ENCODE measurements at places on chromosomes 1 and 21.

DNA sequence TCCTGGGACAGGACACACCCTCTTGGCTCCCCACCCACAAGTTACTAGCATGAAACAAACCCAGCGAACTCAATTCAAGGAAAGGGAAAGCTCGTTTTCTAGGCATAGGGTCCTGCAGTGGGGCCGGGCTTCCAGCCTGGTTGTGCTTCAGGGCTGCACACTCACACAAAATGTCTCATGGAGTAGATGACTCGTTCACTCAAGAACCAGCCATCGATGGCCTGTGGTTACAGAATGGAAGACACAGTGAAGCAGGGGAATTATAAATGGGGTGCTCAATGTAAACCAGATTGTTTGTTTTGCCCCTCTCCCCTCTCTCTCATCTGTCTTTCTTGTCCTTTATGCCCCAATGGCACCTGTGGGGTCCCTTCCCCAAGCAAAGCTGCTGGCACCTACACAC is 56.0 kb upstream of the COX20 start:
- no peak for DNase-seq

DNA sequence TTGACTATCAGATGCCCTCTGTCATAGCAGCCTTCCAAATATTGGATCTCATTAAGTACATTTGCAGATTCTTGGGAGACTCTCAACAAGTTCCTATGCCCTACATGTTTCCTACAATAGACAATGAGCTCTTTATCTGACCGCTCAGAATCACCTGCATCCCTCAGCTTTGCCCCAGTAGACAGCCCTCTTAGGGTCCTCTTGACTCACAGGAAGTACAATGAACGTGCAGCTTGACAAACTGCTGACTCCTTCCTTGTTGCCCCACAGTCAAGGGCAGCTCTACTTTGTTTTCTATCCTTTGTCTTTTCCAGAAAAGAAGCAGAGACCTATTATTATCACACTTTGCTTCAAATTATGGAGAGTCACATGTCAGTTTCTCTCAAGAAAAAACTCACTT is 27.6 kb downstream of the SLC44A5 start:
- DNase-seq = no peak

DNA sequence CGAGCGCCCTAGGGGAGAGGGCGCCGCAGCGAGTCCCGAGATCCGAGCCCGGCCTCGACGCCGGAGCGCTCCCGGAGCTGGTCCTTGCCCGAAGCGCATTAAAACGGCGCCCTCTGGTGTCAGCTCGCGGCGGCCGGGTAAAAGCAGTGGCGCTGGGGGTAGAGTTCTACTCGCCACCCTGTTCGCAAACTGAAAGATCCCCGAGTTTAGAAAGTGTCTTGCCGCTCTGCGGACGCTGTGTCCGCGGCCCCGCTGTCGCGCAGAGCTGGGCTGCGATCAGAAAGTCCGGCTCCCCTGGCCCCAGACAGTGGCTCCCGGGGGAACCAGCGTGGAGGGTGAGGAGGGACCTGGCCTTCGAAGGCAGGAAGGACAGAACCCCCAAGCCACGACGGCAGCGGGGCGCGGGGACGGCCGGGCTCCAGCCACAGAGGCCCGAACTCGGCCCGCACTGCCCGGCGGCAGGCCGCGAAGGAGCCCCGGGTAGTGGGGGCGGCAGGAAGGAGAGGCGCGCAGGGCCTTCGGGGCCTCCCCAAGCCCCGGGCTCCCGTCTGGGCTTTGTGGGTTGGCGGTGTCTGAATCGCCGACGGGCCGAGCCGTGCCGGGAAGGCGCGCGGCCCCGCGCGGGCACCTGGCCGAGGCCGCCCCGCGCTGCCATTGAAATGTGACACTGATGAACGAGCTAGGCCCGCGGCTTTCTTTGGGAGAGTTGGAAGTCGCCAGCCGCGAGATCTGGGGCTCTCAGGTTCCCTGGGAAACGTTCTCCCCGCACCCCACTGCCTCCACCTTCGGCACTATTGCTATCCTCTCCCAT is 39.1 kb upstream of the NFIA start:
- peak; percentile 87 for DNase-seq

DNA sequence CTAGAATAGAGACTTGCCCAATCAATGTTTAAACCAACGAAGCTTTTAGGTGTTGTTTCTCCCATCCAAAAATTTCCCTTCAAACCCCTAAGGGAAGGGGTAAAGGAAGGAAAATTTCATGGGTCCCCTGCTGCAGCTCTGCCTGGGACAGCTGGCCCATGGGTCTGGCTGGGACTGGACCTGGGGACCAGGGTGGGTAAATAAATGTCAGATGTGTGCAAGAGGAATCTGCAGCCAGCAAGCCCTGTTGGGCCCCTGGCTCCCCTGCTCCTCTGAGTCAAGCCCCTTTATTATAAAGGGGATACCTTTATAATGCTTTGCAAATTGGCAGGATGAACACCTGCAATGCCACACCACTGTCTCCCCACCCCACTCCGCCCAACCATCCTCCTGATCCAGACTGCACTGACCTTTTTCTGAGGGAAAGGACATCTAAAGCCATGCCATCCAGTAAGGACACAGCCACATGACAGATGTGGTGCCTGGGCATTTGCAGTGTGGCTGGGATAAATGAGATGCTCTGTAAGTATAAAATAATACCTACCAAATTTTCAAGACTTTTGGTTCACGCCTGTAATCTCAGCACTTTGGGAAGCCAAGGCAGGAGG is 1.9 kb upstream of the TMEM125 start:
- no peak for DNase-seq

DNA sequence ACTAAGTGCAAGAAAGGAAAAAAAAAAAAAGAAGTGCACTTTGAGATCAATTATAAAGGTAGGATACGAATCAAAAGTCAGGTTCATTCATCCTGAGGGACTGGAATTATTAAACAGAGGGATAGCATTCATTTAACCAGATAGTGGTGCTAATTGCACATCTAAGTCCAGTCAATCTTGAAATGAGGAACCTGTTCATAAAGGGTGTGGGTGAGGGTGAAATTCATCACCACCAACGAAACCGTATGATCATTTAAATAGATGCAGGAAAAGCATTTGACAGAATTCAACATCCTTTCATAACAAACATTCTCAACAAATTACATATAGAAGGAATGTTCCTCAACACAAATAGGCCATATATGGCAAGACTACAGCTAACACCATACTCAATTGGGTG is 5.6 kb downstream of the CTSS start:
- no peak for DNase-seq

DNA sequence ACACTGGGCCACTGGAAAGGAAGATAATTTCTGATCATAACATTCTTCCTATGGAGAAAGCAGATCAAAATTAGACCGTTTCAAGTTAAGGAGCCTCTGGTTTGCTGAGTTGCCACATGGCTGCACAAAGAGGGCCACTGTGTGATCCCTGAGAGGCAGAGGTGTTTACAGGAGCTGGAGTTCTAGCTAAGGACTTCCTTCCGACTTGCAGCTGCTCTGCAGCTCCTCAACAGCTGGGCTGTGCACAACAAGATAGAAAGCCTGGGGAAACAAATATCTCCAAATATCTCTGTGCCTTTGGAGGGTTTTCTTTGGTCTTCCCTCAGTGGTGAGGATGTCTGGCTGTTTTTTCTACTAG is 26.8 kb downstream of the GADD45A start:
- no peak for DNase-seq

GRCh38 chr1:30645807-30646206 is 77.6 kb downstream of the MATN1 start:
- DNase-seq = no peak

GRCh38 chr1:218658269-218658668 is 313.1 kb downstream of the TGFB2 start:
- no peak for DNase-seq

- DNase-seq = peak; percentile 23
These were observed 98.7 kb upstream of the VAV3 start for GRCh38 chr1:108063703-108064102.

GRCh38 chr1:100628631-100629081 is 90.7 kb downstream of the GPR88 start:
- DNase-seq = no peak

DNA sequence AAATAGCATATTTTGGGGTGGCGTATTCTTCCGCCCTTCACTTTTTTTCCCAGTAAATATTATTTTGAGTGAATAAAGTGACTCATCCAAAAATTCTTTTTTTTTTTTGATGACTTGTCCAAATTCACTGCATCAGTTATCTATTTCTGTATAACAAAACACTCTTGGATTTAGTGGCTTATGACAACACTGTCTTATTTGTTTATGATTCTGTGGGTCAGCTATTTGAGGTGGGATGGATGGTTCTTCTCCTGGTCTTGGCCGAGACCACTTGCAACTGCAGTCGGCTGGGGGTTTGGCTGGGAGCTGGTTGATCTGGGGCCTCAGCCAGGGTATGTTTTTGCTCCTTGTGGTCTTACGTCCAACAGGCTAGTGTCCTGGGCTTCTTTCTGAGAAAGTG is 39.9 kb upstream of the SRSF10 start:
- no peak for DNase-seq

DNA sequence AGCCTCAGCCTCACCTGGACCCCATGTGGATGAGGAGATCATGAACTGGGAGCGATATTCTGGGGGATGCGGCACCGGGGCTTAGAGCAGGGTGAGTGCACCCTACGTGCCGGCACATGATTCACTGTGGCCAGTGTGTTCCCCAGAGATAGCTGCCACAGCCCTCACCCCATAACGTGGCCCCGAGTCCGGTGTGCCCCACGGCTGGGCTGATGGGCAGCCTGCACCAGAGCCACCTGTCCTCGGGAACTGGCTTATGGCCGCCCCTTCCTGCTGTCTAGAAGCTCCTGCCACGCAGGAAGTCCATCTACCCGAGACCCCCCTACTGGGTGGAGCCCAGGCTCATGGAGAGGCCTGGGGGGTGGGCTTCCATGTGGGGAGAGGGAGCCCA is 39.1 kb upstream of the SLC19A1 start:
- no peak for DNase-seq

DNA sequence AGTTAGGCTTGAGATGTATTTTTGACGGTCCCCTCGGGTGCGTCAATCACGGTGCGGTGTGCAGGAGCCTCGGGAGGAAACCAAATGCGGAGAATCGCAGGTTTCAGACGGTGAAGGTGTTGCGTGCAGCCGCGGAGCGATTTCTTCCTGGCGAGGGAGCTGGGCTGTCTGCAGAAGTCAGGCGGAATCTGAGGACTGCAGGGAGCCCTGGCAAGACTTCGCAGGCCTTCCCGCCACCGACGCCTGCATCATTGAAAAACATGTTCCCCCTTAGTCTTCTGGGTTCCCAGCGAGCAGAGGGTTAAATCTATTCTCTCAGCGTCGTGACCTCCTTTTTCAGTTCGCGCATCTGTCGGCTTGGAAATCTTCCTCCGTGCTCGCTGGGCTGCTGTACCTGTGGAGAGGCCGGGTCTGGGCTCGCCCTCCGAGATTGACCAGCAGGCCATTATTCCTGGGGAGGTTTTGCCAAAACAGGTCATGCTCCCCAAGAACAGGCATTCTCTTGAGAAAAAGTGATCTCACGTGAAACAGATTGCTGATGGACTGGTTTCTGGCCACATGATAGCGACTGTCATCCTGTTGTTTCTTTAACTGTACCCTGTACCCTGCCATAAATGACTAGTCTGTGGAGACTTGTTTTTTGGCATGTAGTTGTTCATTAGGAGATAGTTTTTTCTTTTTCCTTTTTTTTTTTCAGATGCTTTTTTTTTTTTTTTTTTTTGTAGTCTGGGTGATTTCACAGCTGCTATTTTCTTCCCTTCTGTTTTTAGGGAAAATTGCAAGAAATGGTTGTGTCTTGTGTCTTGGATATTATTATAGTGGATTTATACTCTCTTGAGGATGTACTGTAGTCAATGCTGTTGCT is 894 bp downstream of the EPB41 start:
- DNase-seq = peak; percentile 64

DNA sequence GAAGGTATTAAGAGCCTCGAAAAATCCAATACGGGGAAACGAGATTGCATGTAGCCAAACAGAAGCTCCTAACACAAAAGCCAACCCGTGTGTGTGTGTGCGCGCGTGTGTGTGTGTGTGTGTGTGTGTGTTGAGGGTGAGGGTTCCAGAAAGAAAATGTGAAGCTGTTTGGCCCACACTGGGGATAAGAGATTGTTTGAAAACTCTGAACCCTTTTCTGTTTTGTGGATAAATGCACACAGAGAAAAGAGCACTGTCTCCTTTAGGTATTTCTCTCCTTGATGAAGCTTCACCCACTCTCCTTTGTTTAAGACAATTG is 1.9 kb downstream of the WLS start:
- DNase-seq = no peak

GRCh38 chr21:31213787-31214186 is 130.3 kb downstream of the TIAM1 start:
- no peak for DNase-seq

- no peak for DNase-seq
These were observed 40.8 kb downstream of the ITSN1 start for GRCh38 chr21:33682992-33683627.

GRCh38 chr1:184482136-184482535 is 95.3 kb downstream of the C1orf21 start:
- DNase-seq = no peak

DNA sequence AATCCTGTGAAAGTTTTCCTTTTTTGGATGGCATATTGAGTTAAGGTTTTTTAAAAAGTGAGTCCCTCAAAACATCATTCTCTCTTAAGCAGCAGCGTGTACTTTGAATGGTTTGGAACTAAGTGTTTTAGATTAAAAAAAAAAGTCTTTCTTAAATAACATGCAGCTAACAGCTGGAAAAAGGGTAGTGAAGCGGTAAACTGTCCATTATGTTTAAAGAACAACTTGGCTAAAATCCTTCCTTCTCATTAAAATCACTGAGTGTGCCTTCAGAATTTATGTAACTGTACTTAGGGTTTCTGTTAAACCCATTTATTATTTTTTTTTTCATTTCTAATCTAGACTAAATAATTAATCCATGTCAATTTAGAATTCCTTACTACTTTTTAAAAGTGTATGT is 254.2 kb upstream of the ADAMTS5 start:
- DNase-seq = no peak

Measured in activated CD4-positive, alpha-beta T cell treated with anti-CD3 and anti-CD28 coated beads, Interleukin-2, amount 50 U/mL, for 16 hours (primary cell).